ENCODE measurements at places on chromosomes 12 and 14.

DNA sequence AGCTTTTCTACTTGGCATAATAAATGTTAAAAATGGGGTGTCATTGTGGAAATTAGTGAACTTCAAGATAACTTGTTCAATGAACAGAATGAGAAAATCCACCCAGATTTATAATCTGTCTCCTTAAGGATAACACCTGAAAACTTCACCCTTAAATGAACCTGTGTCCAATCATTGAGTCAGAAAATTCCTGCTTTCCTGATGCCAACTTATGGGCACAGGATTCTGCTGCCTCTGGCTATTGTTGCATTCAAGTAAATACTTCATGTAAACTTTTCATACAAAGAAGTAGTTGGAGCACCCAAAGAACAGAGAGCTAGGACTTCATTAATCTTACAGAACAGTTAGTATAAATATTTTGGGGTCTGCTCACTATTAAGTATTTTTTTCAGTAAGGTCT is 98.9 kb upstream of the PLEKHA5 start:
- no peak for DNase-seq

DNA sequence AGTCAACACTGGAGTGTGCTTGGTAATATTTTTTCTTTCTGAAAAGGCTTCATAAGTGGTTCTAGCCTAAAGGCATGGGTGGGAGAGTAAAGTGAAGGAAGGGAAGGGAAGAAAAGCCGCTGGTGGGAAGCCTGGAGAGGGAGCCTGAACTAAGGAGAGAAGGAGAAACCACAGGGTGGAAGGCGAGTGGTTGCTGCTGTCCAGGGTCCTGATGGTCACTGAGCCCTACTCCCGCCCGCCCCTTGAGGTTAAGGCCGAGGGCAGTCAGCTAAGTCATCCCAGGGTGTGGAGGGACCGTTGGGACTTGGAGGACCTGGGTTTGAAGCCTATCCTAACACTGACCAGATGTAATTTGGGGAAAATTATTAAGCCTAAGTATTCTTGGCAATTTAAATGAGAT is 189.1 kb downstream of the PIWIL1 start:
- no peak for DNase-seq

DNA sequence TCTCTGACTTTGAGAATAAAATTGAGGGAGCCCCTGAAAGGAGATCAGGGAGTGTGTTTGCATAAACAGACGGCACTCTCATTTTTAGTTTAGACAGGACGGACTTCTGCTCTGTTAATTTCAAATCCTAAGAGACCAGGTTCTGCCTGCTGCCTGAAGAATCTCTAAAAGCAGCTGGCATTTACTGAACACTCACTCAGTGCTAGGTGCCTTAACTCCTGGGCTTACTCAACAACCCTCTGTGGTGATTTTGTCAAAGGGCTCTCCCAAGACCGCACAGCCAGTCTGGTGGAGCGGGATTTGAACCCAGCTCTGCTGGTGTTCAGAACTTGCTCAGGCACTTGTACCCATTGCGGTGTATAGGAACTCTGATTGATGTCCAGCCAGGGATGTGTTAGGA is 2.2 kb downstream of the ORAI1 start:
- no peak for DNase-seq

DNA sequence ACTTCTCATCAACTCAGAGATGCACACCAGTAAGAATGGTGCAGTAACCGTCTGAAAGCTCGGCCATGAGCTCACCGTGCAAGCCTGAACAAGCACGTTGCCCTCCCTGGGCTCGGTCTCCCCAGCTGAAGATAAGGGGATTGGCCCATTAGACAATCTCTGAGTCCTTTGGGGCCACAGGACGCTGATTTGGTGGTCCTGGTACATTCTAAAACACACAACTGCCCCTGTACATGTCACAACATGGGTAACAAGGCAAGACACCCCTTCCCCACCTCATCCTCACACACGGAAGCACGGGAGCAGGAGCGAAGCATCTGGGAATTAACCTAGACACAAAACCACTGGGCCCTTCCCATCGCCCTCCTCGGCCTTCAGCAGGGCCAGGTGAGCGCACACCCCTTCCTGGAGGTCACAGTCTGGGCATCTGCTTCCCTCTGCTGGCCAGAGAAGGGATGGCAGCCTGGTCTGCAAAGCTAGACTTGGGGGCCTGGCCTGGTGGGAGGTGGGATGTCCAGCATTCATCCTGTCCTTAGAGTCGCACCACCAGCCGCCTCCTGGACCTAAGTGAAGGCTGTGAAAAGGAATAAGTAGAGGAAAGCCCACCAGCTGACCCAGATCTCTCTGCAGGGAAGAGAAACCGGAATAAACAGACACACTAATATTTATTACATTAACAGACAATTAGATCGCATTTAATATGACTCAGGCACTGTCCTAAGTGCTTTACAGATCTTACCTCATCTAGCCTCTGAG is 18.9 kb upstream of the SMUG1 start:
- DNase-seq, result peak; percentile 58

DNA sequence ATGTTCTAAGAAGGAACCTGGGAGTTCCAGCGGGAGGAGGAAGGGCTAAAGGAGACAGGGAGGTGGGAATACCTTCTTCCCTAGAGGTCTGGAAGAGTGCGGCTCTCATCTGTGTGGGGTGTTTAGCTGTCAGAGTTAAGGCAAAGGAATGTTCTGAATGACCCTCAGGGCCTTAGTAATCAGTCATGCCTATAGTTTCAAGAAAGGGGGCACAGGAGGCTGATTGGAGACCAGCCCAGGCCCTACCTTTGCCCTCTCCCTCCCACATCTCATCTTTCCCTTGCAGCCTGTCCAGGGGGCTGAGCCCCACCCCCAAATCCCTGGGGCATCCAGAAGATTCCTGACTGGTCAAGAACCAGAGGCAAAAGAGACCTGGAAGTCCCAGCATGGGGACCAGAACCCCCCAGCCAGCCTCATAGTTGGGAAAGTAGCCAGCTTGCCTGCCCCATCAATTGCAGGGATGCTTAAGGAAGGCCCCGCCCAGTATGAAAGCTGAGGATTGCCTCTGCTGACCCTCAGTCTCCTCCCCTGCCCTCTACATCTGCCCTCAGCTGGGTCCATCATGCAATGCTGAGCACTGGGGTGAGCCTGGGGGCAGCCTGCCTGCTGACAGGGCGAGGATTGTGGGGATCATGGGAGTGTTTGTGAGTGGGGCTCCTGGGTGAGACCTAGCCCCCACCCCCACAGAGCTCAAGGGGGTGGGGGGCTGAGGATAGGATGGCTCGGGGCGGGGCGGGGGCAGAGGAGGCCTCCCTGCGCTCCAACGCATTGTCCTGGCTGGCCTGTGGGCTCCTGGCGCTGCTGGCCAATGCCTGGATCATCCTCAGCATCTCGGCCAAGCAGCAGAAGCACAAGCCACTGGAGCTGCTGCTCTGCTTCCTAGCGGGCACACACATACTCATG is 1.8 kb downstream of the GPR162 start:
- DNase-seq, result no peak

GRCh38 chr14:90487031-90487430 is 90.2 kb downstream of the CALM1 start:
- no peak for DNase-seq

- no peak for DNase-seq
Observed at GRCh38 chr14:38874721-38875120, 228.3 kb downstream of the SEC23A start.

DNA sequence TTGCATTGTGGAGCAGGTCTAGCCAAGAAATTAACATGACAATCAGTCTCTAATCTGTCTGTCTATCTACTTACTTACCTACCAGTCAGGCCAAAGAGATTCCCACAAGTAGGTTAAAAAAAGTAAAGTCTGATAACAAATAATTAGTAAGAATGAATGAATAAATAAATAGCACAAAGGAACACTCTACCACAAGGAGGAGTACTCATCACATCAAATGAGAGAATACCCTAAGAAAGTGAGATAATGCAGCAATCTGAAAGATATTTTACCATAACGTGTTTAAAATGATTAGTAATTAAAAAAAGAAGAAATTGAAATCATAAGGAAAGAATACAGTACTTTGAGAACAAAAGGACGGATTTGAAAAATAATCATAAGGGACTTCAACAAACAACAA is 187.2 kb downstream of the SYNE2 start:
- no peak for DNase-seq

GRCh38 chr12:124073356-124074035 is 100.5 kb downstream of the ZNF664 start:
- no peak for DNase-seq

- no peak for DNase-seq
Observed at GRCh38 chr12:93877446-93877845, 200.3 kb downstream of the CRADD start.

- no peak for DNase-seq
Observed at GRCh38 chr12:58961906-58962305, 41.6 kb upstream of the LRIG3 start.

DNA sequence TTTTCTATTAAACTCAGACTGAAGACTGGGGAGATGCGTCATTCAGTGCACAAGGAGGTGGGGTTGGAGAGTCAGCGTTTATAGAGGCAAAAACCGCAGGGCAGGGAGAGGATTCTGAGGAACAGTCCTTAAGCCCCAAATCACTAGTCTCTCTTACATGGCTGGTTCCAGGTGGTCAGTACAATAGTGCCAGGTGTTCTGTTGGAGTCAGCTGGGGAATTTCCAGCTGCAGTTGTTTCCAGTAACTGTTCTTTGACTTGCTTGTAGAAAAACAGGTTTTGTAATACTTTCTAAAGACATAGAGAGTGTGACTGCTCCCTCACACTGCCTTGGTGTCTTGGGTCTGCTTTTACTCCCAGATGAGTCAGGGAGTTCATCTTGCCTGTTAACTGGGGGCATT is 192.2 kb downstream of the TMTC3 start:
- no peak for DNase-seq

DNA sequence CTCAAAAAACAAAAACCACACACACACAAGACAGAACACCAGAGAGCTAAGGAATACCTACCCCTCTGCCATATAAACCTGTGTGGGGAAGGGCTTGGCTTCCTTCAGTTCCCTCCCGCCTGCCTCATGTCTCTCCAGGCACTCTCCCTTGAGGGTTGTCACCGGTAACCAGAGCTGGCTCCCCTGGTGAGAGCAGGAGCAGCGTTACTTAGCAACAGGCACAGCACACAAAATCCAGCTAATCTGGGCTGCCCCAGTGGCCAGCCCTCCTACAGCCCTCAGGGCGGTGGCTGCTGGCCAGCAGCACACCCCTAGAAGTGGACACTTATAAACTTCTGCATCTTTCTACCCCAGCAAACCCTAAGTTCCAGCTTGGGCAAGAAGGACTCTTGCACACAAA is 21.6 kb upstream of the NR4A1 start:
- DNase-seq, result no peak

- no peak for DNase-seq
Observed at GRCh38 chr14:92649066-92649465, 99.4 kb downstream of the LGMN start.

GRCh38 chr12:51429700-51430099 is 5.1 kb downstream of the SLC4A8 start:
- DNase-seq, result no peak

DNA sequence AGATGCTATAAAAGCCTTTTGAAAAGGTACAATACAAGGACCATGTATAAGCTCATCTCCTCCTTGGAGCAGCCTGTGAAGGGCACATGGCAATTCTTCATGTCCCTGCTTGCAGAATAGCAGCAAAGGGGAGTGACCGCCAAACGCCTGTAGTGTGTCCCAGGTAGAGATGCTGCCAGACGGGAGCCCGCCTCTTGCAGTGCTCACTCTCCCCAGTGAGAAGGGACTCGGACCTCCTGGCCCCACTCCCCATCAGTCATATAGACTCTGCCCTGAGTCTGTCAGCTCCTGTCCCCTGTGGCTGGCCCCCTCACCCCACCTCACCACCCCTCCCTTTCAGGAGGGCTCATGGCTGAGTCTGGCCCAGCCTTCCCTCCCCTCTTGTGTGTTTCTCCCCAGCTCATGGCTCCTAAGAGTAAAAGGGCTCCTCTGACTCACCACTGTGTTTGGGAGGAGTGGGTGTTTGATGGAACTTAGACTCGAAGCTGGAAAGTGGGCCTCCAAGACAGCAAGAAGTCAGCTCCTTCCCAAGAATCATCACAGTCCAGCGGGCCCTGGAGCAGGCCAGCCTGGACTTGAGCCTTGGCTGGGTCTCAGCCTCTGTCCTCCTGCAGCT is 40.9 kb downstream of the DEGS2 start:
- DNase-seq, result no peak

- DNase-seq, result no peak
Observed at GRCh38 chr14:104513641-104514046, 65.9 kb upstream of the C14orf180 start.
